ENCODE measurements at places on chromosomes 16 and 17.

- no peak for DNase-seq
Observed at GRCh38 chr16:50548909-50549560, 839 bp downstream of the NKD1 start.

DNA sequence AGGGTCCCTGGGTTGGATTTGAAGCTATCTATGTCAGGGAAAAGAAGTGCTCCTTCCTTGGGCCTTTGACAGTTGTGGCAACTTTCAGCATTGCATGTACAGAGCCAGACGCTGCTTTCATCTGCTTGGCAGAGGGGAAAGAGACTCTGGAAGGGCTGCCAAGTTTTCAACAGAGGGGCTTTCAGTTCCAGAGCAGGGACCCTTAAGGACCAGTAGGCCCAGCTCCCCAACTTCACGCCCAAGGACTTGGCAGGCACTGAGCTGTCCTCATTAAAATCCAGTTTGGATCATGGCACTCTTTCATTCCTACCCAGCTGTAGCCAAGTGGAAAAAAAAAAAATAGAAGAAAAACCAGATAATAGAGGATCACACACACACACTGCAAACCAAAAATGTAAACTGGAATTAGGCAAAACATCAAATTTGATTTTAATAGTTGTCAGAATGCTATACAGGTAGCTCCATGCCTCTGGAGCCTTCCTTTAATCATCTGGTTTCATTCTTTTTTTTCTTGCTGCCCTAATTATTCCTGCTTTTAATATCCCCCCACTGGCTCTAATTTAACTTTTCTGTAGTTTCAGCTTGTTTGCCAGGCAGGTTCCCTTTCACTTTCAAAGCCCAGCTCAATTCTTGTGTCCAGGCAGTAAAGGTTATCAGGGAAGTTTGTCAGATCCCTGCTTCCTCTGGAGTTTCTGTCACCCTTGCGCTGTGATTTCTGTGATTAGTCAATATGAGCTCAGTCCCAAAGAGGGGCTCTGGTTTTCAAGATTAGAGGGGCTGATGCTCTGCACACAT, 702.6 kb upstream of the CDH8 start:
- no peak for DNase-seq

- DNase-seq, result peak; percentile 30
Observed at GRCh38 chr16:48596326-48596725, 13.7 kb downstream of the N4BP1 start.

- no peak for DNase-seq
Observed at GRCh38 chr17:58235821-58236220, 2.6 kb upstream of the LPO start.

DNA sequence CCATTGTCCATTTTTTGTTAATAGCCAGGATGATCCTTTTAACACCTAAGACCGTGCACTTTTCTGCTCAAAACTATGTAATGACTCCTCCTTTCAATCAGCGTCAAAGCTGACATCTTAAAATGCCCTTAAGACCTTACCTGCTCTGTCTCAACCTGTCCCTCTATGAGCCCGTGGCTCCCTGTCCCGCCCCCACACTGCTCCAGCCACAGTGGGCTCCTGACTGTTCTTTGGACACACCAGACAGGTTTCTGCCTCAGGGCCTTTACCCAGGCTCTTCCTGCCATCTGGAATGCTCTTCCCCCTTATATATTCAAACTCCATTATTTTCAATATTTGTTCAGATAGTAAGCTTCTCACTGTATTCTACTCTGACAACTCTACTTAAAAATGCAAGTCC, 14.1 kb downstream of the CDRT15 start:
- DNase-seq, result no peak

- no peak for DNase-seq
Observed at GRCh38 chr17:61323909-61324868, 75.5 kb upstream of the TBX2 start.

GRCh38 chr17:43975898-43976297, 22.2 kb upstream of the PYY start:
- no peak for DNase-seq

GRCh38 chr16:8730335-8730915, 56.0 kb downstream of the ABAT start:
- no peak for DNase-seq

- DNase-seq, result no peak
Observed at GRCh38 chr16:15705064-15705565, 55.1 kb downstream of the NDE1 start.

DNA sequence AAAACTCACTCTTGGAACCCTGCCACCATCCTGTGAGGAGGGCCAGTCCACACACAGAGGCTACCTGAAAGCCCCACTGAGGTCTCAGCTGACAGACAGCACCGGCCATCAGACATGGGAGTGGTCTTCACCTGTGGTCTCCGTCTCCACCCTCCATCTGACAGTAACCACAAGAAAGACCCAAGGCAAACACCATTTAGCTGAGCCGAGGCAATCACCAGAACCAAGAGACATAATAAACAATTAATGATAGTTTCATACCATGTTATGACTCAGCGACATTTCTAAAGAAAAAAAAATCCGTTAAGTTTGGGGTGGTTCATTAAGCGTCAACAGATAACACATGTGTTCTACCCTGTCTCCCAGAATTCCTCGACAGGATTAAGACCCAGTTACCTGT, 6.1 kb upstream of the EVPLL start:
- no peak for DNase-seq

GRCh38 chr16:11759997-11760396, 17.3 kb upstream of the TXNDC11 start:
- no peak for DNase-seq

- no peak for DNase-seq
Observed at GRCh38 chr16:67464565-67464964, 16.4 kb downstream of the ATP6V0D1 start.

DNA sequence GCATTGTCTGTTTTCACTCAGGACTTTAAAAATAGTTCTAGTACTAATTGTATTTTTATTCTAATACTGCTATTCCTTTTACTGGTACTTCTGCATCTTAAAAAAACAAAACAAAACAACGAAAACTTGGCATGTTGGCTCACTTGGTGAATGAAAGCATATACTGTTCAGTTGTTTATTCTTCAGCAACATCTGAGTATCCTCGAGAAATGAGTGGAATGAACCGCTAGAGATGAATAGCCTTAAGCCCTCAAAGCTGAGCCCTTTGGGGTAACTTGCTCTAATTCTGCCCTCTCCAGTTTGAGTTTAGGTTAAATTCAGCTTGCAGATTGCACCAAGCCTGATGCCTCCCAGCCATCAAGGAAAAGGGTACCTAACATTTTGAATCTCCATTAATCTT, 126.5 kb downstream of the WWOX start:
- no peak for DNase-seq

DNA sequence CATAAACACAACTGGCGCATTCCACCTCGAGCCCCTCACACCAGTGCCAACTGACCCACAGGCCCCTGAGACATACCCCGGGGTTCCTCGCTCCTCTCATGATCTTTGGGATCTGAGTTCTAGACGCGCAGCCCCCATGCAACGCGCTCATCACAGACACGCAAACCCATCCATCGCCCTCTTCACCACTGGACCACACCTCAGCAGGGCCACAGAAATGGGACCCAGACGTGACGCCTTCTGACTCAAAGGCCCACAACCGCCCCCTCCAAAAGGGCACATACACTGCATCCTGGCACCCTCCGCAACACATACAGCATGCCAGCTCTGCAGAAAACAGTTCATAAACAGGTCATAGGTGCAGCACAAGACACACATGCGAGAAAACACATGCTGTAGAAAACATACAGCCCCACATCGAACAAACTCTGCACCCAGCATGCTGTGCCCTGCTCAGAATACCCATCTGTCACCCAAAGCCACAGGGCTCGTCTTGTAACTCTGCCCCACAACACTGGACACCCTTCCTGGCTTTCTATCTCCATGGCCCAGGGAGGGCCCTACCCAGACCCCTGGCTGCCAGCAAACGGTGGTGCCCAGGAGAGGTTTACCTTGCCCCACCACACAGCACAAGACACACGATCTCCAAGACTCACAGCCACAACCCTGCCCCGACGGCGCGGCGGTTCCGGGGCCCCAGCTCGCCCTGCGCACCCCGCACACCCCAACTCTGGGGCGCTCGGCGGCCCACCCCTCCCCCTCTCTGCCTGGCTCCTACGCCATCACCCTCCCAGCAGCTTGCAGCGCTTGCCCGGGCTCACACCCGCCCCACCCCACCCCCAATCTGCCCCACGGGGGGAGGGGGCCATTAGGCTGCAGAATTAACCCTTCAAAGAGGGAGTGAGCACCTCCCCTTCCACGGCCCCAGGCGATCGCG, 887 bp downstream of the ZBTB4 start:
- peak; percentile 62 for DNase-seq

Measured in activated CD4-positive, alpha-beta T cell treated with anti-CD3 and anti-CD28 coated beads for 4 hours (primary cell).